ENCODE measurements at places on chromosomes 4 and X. TPM values are rescaled to one million over a fixed set of nuclear protein-coding genes. Genes with fewer than 3 reads are reported as not detected.

The MAOB gene
- 0.24 TPM for total RNA-seq

The XAGE2 gene
- not detected for total RNA-seq

The WDR17 gene
- total RNA-seq: 3.2 TPM

The CCNI gene
- 173 TPM for total RNA-seq

The TAF7L gene
- 0.16 TPM for total RNA-seq

The CT45A10 gene
- not detected for total RNA-seq

The MAGEC2 gene
- not detected for total RNA-seq

The TSPAN7 gene
- not detected for total RNA-seq

The CENPI gene
- 6.0 TPM for total RNA-seq

The MAGED4 gene
- 57.8 TPM for total RNA-seq

The UGT2B17 gene
- total RNA-seq: not detected

The CT45A1 gene
- total RNA-seq: not detected

The TMSB15B gene
- total RNA-seq: 2.4 TPM

The RP2 gene
- total RNA-seq: 31.2 TPM

The EXOC1L gene
- total RNA-seq: not detected

The SCOC gene
- 57.0 TPM for total RNA-seq

The IL3RA gene
- 0.16 TPM for total RNA-seq

The RXFP1 gene
- 1.6 TPM for total RNA-seq

The TLR1 gene
- total RNA-seq: 1.5 TPM

The NPNT gene
- total RNA-seq: 1.8 TPM

The AMOT gene
- total RNA-seq: 12.0 TPM

The MOB1B gene
- 11.9 TPM for total RNA-seq

The BANK1 gene
- total RNA-seq: 1.7 TPM

The CXCL8 gene
- 25.8 TPM for total RNA-seq

The NXF3 gene
- total RNA-seq: not detected

The GPR34 gene
- total RNA-seq: not detected

The LGI2 gene
- total RNA-seq: not detected

The TMPRSS11E gene
- total RNA-seq: not detected

All from hair follicle dermal papilla cell (primary cell).